ENCODE measurements at places on chromosomes 2 and 18.

DNA sequence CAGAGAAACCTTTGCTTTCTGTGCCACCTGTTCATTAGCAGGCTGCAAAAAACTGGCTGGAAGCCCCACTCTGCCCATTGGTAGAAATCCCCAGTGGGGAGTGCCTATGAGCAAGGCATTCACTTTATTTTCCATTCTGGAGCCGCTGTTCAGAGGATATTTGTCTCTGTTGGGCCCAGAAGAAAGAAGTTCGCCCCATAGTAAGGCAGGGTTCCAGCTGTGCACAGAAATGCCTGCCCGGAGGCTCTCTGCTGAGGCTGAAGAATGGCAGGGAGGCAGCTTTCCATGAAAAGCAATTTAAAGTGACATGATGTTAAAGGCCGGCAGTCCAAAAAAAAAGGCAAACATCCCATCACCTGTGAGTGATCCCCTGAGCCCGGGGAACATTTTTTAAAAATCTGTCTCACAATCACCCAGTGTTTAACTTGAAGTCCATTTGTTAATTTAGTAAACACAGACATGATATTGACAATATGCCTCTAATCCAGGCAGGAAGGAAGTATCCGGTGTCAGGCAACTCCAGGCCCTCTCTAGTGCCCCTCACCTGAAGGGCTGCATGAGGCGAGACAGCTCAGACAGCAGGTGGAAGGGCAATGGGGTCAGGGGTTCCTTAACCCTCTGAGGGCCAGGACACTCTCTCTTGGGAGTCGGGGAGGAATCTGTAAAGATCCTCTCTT lies 265.1 kb upstream of the SIX2 start:
- DNase-seq: no peak

DNA sequence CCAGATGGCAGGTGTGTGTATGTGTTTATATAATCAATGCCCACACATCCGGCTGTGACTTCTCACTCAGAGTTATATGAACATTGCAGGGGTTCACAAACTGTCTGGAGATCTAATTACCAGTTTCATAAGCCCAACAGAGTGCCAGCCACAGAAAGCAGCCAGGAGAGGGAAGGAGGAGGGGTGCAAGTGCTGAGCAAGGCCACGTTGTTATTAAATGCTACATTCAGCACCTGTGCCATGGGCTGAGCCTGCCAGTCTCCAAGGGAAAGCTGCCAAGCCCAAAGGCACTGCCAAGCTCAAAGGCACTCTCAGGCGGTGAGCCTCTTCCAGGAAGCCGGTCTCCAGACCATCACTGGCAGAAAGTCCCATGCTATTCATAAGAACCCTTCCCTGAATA lies 17.4 kb downstream of the XDH start:
- DNase-seq: no peak

GRCh38 chr2:215737477-215737876 lies 275.9 kb downstream of the MREG start:
- DNase-seq: no peak

DNA sequence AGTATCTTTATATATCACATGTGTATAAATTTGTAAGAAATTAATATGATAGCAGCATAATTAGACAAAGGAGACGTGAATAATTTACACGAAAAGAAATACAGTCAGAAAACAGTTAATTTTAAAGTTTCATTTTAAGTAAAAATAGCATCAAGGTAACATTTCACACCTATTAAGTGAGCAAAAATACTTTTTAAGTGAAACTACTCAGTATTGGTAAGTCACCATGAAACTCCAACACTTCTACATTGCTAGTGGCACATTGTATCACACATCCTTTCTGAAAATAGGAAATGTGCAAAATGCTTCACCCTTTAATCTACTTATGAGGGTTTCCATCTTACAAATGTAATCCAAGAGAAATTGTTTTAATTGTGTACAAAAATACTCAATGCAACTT lies 287.9 kb upstream of the EPAS1 start:
- DNase-seq: no peak

GRCh38 chr2:108936076-108936864 lies 52.8 kb downstream of the EDAR start:
- no peak for DNase-seq

All from stimulated activated CD4-positive, alpha-beta T cell treated with anti-CD3 and anti-CD28 coated beads, Interleukin-4, amount 100 ng/mL, for 1 hour (primary cell).